Activated CD4-positive, alpha-beta T cell treated with anti-CD3 and anti-CD28 coated beads, Interleukin-2, amount 50 U/mL, for 1 hour (primary cell): ENCODE measurements at places on chromosomes 2 and 18.

- DNase-seq, result no peak
Measured at GRCh38 chr2:127130421-127130820, 23.5 kb upstream of the BIN1 start.

GRCh38 chr2:42053482-42053790, 5.6 kb downstream of the PKDCC start:
- no peak for DNase-seq

DNA sequence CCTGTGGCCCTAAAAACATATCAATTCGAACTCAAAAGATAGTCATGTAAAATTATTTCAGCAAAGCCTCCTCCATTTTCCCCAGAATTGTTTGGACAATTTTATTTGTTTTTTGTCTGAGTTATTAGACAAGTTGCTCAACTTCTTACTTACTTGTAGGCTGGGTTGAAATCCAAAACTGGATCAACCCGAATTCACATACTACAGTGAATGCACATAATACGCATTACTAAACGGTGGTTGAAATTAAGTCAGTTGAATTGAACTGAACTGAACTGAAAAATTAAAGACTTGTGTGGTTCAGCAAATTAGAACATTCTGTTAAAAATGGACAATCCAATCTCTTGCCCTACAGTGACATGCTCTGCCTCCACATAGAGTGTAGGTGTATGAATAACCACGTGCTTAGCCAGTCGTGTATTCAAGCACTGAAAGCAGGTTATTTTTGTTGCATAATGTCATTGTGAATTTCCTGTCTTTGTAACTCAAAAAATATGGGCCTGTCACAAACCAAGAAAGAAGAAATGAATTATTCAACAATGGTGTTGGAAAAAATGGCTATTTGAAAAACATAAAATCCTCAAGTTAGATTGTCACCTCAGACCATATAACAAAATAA, 441.0 kb downstream of the TXNL1 start:
- DNase-seq, result no peak

GRCh38 chr2:206004004-206004693, 81.8 kb downstream of the INO80D start:
- peak; percentile 5 for DNase-seq

GRCh38 chr2:241358470-241358869, 2.4 kb downstream of the FARP2 start:
- DNase-seq, result no peak
